ENCODE measurements at places on chromosomes 3 and 15. TPM values are rescaled to one million over a fixed set of nuclear protein-coding genes. Genes with fewer than 3 reads are reported as not detected.

Gene UBAP1L
- total RNA-seq, result 5.0 TPM

DNA sequence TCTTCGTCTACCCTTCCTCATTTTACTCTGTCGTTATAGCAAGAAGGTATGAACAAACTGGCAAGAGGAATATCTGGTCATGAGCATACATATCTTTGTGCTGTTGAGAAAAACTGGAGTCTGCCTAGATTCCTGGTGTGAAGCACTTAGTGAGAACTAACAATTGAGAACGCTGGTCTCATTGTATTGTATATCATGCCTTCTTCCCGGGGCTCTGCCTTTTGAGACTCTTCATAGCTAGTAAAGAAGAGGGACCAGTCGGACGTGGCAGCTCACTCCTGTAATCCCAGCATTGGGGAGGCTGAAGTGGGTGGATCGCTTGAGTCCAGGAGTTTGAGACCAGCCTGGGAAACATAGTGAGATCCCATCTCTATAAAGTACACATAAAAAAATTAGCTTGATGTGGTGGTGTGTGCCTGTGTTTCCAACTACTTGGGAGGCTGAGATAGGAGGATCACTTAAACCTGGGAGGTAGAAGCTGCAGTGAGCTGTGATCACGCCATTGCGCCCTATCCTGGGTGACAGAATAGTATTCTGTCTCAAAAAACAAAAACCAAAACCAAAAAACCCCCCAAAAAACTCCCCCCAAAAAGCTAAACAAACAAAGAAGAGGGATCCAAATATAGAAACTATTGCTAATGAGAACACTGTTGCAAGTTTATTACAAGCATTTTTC lies 11.8 kb downstream of the CMC1 start:
- H3K4me3 ChIP-seq, result no peak overlapping the region
- H3K27ac ChIP-seq, result no peak overlapping the region
- no peaks in the 10 kb centered on the region for H3K27me3 ChIP-seq
- no peaks in the 10 kb centered on the region for H3K36me3 ChIP-seq
- H3K4me1 ChIP-seq, result no peaks in the 10 kb centered on the region

GRCh38 chr3:126456211-126456610 lies 19.5 kb downstream of the ZXDC start:
- H3K27ac ChIP-seq, result no peak overlapping the region
- H3K4me3 ChIP-seq, result no peak overlapping the region
- H3K27me3 ChIP-seq, result no peaks in the 10 kb centered on the region
- peak; percentile 3 for DNase-seq

DNA sequence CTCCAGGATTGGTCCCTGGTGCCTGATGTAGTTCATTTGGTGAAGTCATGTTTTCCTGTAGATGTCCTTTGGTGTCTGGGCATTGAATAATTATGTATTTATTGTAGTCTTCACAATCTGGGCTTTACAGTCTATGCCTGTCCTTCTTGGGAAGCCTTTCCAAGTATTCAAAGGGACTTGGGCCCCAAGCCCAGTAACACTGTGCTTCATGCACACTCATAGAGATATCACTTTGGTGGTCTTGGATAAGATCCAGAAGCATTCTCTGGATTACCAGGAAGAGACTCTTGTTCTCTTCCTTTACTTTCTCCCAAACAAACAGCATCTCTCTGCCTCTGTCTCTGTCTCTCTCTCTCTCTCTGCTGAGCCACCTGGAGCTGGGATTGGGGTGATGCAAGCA lies 281.1 kb upstream of the GOLGA6L4 start:
- no peak overlapping the region for H3K27ac ChIP-seq
- no peak overlapping the region for H3K4me3 ChIP-seq
- no peak for DNase-seq
- no peaks in the 10 kb centered on the region for H3K4me1 ChIP-seq
- H3K36me3 ChIP-seq, result no peaks in the 10 kb centered on the region

GRCh38 chr15:89781055-89781454 lies 4.9 kb downstream of the MESP2 start:
- no peaks in the 10 kb centered on the region for H3K36me3 ChIP-seq
- no peak for DNase-seq
- H3K4me1 ChIP-seq, result no peaks in the 10 kb centered on the region
- H3K27me3 ChIP-seq, result no peaks in the 10 kb centered on the region
- H3K4me3 ChIP-seq, result no peak overlapping the region

DNA sequence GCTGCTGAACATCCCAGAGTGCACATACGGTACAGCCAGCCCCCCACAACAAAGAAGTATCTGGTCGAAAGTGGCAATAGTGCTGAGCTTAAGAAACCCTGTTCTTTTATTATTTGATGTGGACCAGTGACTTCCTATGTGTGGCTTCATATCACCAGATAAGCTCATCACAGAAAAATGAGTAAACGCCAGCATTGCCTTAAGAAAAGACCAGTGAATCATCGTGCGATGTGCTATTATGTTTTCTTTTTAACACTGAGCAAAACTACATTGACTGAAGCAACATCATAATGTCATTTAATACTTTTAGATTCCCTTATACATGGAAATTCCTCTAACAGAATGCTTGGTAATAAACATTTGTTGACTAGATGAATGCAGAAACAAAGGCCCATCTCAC lies 45.2 kb upstream of the ARRDC4 start:
- DNase-seq, result no peak
- H3K4me1 ChIP-seq, result no peaks in the 10 kb centered on the region
- no peak overlapping the region for H3K4me3 ChIP-seq

GRCh38 chr3:56800130-56800831 lies 1.5 kb downstream of the ARHGEF3 start:
- no peaks in the 10 kb centered on the region for H3K27me3 ChIP-seq
- no peaks in the 10 kb centered on the region for H3K4me1 ChIP-seq
- DNase-seq, result no peak
- peak overlapping the region; percentile 82 for H3K27ac ChIP-seq
- no peaks in the 10 kb centered on the region for H3K36me3 ChIP-seq

DNA sequence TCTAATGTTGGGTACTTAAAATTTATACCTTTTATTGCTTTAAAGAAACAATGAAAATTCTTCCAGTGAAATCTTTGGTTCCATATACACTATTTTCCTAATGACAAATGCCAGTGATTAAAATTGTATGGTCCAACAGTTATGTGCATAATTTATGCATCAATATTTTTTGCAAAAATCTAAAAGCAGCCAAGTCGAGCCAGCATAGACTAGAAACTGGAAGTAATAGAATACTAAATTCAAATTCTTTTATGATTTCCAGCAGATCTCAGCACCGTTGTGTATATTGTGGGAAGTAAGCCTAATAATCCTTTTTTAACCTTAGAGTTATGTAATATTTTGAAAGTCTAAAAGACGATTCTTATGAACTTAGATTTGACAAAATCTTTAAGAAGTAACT lies 652.0 kb upstream of the GOLIM4 start:
- no peaks in the 10 kb centered on the region for H3K4me1 ChIP-seq
- no peaks in the 10 kb centered on the region for H3K27me3 ChIP-seq
- no peak for DNase-seq
- no peak overlapping the region for H3K4me3 ChIP-seq
- no peak overlapping the region for H3K27ac ChIP-seq

- peak; percentile 58 for DNase-seq
- H3K4me1 ChIP-seq, result no peaks in the 10 kb centered on the region
- no peaks in the 10 kb centered on the region for H3K27me3 ChIP-seq
Measured at GRCh38 chr3:13525827-13526625, 22.9 kb upstream of the FBLN2 start.
